Natural killer cell treated with Interleukin-12 subunit alpha and Interleukin-12 subunit beta and Interleukin-15 and Interleukin-18, amount 100 ng/mL, for 72 hours (primary cell): ENCODE measurements at places on chromosomes 2 and 18. TPM values are rescaled to one million over a fixed set of nuclear protein-coding genes. Genes with fewer than 3 reads are reported as not detected.

GRCh38 chr2:18253686-18254197 lies 306.7 kb downstream of the RDH14 start:
- DNase-seq, result no peak

Gene SPR
- 3.4 TPM for total RNA-seq

Gene TUBA3E
- total RNA-seq, result not detected

GRCh38 chr18:57585855-57586250 lies 649 bp downstream of the FECH start:
- no peak for DNase-seq

GRCh38 chr2:176830362-176830761 lies 382.2 kb upstream of the HNRNPA3 start:
- no peak for DNase-seq

- no peak for DNase-seq
Observed at GRCh38 chr2:154699575-154699930, 1.1 kb downstream of the KCNJ3 start.

DNA sequence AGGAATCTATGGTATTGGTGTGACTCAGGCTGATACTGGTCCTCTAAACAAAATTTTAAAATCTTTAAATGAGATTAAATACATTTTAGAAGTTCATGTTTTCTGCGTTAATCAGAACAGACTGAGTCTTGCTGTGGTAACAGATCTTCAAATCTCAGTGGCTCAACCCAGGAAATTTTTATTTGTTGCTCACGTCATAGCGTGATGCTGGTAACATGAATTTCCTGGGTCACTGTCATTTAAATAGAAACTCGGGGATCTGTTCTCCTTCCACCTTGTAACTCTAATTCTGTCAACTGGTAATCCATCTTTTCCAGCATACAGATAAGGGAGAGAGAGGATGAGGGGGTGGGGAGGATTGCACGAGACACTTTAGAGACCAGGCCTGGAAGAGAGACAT lies 90.0 kb downstream of the CDC42EP3 start:
- DNase-seq, result no peak

GRCh38 chr2:206824993-206825392 lies 59.6 kb downstream of the FASTKD2 start:
- no peak for DNase-seq

Gene GCA
- total RNA-seq, result 3.4 TPM

Gene MAP3K19
- total RNA-seq, result not detected

- no peak for DNase-seq
Observed at GRCh38 chr2:240479111-240479501, 43.6 kb downstream of the GPC1 start.

DNA sequence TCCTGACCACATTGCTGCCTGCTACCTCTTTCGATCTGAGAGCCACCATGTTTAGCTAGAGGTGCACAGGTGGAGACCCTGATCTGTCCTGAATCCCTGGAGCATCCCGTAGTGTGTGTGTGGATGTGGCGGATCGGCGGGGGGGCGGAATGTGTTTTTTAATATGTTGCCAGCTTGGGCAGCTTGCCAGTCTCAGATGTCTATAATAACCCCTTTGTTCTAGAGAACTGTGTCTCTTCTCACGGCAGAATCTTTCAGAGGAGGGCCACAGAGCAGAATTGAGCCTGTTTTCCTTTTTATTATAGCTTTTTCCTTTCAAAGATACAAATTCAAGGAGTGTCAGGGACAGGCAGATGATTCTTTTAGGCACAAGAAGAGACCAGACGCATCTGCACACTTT lies 934.1 kb upstream of the KLHL29 start:
- DNase-seq, result no peak

Gene TCF23
- total RNA-seq, result not detected

DNA sequence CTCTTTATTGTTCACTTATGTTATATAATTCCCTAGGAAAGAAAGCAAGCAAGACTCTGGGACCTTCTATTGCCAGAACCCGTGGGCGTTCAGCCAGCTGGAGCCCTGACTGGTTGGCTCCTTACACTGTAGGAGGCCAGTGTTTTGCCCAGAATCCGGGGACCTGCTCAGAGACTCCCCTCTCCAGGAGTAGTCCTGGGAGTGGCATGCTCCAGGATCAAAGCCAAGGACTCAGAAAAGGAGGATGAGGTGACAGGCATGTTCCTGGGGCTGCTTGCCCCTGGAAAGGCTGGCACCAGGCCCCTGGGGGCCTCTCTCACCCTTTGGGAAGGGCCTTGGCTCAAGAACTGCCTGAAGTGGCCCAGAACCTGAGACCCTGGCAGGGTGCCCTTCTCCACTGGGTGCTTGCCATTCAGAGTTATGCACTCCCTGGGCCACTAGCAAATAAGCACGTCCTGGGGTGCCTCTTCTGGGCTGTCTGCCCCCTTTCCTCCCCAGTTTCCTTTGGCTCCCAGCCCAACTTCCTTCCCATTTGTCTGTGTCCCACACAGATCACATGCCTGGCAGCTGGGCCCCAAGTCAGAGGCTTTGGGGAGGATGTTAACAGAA lies 19.6 kb upstream of the KIF3C start:
- no peak for DNase-seq

GRCh38 chr2:33312355-33312754 lies 164.1 kb upstream of the RASGRP3 start:
- DNase-seq, result no peak

GRCh38 chr2:196563876-196564275 lies 75.6 kb upstream of the CCDC150 start:
- DNase-seq, result no peak

Gene CHST9
- total RNA-seq, result not detected

Gene ESPNL
- not detected for total RNA-seq

DNA sequence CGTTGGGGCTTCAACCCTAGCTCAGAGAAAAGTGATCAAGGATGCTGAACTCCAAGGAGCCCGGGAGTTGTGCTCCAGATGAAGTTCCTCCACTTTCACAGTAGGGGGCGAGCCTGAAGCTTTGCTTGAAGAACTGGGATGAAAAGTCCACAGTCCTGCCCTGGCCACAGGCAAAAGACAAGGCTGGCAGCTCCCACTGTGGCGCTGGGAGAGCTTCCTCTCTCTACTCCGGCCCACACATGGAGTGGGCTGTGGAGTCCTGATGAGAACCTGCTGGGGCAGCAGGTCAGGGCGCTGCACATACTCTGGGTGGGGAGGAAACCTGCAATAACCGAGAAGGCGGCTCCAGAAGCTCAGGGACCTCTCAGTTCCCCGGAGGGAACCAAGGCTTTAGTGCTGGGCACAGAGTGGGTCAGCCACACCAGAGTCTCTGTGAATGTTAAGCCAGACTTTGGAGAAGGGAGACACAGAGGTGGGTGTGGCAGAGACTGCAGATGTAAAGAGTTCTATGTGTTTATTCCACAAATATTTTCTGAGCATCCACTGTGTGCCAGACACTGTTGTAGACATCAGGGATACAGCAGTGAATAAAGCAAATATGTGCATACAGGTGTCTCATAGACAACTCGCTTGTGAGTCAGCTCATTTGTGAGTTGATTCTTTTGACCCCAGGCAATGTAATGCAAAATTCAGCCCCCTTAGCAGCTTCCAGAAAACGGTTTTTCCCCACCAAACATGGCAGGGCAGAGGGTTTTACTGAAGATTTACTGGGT lies 48.0 kb upstream of the MRPL33 start:
- DNase-seq, result no peak

Gene SNORC
- 1.5 TPM for total RNA-seq

GRCh38 chr2:11829324-11829946 lies 83.0 kb downstream of the LPIN1 start:
- no peak for DNase-seq

Gene PDE1A
- not detected for total RNA-seq

DNA sequence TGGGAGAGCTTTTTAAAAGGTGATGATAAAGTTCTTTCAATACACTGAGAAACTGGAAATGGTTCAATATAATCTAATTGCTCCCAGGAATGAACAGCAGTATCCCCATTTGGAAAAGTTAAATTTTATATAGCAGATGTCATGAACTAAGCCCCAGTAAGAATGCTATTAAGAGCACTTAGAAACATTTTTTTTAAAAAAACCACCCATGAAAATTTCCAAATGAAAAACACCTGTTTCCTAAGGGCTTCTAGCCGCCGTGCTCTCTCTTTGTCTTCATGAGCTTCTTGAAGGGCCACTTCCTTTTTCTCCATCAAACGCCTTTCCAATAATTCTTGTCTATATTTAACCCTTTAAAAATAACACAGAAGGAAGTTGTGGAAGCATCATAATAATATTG lies 77.0 kb downstream of the UPP2 start:
- DNase-seq, result no peak

DNA sequence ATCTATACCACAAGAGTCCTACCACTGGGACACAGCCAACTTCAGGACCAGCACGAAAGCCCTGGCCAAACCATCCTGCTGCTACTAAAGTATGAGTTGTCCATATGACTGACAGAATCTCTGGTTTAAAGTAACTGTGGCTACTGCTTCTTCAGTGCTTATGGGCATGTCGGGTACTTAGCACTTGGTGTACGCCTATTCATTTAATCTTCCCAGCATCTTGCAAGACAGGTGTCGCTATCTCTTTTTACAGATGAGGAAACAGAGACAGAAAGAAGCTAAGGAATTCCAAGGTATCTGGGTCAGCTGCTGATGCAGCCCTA lies 203.4 kb upstream of the ID2 start:
- DNase-seq, result no peak

Gene TUBB8B
- total RNA-seq, result not detected

DNA sequence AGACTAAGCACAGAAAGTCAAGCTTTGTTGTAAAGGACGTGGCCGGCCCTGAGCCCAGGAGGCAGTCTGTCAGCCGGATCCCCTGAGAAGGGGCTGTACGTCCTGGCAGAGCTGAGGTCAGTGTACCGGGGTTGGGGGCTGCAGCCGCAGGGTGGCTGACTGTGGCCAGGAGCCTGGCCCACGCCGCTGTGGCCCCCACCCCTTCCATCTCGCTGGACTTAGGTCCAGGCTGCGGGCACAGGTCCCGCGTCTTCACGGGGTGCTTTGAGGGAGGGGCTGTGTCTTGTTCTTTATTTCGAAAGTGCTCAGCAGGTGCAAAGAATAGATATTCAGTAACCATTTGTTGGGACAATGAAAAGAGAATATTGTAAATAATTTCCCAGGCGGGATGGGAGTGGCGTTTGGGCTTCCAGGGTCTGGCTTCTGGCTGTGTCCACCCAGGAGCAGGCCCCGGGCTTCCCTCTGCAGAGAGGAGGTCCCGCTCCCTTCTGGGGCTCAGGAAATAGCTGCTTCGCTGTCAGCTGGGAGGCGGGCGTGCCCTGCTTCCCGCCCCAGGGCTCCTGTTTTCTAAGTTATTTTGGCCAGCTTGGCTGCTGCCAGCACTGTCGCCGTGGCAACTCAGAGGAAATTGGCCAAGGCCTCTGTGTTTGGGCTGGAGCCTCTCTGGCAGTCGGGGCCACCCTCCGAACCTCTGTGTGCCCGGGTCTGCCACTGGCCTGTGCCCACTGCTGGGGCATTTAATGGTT lies 7.4 kb downstream of the NFATC1 start:
- DNase-seq, result no peak
